ENCODE measurements at places on chromosomes 5 and 9.

GRCh38 chr5:136890431-136891148 is 525.2 kb upstream of the TRPC7 start:
- no peak for DNase-seq

- no peak for DNase-seq
These were observed 50.1 kb downstream of the PTTG1 start for GRCh38 chr5:160471761-160472160.

DNA sequence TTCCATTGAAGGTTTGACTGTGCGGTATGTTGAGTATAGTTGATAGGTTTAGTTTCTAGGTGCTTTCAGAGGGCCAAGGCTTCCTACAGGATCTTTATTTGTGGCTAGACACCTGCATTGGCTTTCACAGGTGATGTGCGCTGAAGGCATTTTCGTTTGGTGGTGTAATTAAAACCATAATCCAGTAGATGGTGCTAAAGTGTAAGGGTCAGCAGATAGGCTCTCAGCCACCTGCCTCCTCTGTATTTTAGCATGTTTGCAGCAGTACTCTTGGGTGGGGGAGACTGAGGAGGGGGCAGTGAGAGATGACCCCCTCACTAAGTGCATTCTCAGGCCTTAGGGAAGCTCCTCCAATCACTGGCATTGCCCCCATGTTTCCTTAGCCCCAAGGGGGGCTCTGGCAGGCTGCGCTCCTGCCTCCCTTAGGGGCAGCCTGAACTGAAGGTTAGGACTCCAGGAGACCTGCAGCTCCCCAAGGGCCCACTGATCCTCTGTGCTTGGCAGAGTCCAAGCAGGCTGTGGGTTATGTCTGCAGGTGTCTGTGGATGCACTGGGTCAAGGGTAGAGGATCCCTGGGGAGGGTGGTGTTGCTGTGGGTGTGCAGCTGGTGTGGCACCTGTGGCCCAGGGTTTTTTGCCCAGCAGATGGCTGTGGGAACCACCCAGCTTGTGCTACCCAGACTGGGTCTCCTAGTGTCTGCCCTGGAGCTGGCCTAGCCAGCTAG is 23.4 kb downstream of the CDK20 start:
- no peak for DNase-seq

DNA sequence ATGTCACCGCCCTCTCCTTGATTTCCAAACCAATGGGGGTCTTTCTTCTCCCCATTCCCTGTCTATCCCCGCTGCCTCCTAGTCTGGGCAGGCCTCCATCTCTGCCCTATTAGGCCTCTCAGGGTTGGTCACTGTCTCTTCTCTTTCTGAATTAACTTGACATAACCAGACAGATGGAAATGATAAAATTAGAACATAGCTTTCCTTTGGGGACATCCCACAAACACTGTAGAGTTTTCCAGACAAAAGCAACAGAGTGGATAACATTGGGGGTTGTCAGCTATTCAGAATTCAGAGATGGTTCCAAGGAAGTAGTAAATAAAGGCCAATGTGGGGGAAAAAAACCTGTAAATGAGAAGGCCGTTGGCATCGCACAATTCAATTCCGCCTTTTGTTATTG is 24.7 kb downstream of the LHX6 start:
- DNase-seq, result no peak

- no peak for DNase-seq
These were observed 428.8 kb upstream of the CLINT1 start for GRCh38 chr5:158287643-158288271.

DNA sequence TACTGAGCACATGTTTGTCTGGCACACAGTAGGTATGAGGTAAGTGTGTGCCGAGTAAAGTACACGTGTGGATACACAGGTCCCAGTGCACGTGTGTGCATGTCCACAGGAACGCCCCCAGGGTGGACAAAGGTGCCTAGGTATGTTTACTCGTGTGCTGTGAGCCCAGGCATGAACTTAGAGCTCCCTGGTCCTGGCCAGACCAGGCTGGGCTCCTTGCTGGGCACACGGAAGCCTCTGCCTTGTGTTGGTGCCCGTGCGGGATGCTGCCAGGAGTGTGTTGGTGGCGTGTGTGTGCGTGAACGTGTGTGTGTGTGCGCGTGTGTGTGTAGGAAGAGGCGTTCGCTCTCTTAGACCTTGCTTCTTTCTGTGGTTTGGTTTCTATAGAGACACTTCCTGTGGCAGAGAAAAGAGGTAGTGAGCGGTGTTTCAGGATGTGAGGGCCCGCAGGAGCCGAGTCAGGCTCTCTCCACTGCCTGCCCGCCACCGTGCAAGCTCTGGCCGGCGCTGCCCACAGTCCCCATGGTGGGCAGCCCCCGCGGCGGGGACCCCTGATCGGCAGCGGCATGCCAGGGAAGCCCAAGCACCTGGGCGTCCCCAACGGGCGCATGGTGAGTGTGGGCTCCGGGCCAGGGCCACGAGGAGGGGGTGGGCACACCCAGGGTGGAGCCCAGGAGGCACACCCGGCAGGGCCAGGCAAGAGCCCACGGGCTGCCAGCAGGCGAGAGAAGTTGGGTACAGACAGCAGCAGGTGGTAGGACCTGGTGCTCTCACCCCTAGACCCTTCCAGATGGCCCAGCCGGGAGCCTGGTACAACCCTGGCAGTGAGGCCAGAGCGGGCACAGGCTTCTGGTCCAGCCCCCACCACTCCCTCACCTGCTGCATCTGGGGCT is at the start of gene RGS14:
TSS of gene RGS14 (plus strand) at position 466 of the 893 bp plus-strand sequence. CDS start at position 567, 101 bp downstream.
- DNase-seq, result no peak

DNA sequence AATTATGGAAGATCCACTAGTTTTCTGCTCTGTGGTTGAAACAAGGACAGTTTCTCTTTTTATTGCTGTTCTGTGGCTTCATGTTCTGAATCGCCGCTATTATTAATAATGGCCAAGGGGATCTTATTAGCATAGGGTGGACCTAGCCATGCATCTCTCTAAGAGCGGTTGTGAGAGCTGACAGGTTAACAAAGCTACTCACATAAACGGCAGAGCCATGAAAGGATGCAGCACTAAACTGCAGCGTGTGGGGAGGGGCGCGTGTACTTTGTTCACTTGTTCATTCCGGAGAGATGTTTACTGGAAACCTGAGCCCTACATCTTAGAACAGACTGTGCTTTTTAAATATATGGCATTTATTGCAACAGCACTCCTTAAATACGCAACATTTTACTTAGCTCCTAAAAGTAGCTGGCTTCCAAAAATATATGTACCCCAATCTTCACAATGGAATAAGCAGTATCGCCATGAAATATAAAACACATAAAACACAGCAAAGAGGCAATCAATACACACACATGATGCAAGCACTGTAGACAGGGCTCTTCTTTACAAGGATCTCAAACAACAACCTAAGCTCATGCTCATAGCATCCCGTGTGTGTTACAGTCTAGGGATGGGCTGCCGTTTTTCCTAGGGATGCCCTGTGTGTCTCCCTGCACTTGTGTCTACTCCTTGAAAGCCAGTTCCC is 424.6 kb downstream of the MED10 start:
- DNase-seq, result no peak

DNA sequence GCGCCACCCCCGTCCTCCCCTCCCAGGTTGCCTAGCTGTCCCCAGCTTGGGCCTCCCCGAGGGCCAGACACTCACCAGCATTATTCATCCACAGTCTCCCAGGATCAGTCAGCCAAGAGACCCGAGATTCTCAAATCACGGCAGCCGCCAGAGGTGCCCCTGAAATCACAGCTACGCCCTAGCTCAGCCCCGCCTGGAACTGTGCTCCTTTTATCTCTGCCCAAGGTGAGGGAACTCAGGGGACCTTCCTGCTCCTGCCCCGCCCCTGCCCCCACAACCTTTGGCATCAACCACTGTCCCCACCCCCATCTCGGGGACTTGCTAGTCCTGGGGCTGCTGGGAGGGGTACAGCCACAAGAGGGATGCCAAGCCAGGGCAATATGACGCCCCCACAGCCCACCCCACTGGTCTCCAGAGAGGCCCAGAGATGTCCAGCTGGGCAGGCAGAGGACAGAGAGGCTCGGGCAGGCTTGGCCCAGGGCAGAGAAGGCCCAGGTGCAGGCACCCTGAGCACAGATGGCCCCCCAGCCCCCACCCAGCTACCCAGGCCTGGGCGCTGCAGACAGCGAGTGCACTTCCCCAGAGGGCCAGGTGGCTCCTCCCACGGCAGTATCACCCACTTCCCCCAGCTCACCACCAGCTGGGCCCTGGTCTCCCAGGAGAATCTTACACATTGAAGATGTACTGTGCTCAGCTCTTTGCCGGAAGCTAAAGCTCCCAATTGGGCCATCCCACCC is at the start of gene FUT7:
TSS of gene FUT7 (minus strand) at position 185 of the 737 bp plus-strand sequence. CDS start at position 88, 97 bp downstream.
- no peak for DNase-seq

GRCh38 chr5:159224471-159224870 is 15.1 kb upstream of the RNF145 start:
- no peak for DNase-seq

DNA sequence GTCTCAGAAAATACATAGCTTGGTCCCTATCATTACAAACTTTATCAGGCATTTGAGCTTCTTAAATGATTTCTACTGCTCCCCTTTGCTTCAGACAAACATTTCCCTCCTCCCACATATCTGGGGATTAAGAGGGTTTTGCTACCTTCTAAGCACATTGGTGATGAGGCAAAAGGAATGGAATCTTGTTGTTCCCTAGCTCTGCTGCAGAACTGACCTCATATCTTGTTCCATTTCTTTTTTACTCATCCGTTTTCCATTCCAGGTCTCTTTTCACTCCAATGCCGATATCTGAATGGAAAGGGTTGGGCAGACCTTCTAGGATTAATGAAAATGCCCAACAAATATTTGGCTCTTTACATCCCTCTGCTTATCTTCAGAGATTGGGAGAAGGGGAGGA is 444.6 kb downstream of the ZNF608 start:
- DNase-seq, result no peak

- no peak for DNase-seq
These were observed 576.4 kb upstream of the SGCD start for GRCh38 chr5:155750571-155750970.

DNA sequence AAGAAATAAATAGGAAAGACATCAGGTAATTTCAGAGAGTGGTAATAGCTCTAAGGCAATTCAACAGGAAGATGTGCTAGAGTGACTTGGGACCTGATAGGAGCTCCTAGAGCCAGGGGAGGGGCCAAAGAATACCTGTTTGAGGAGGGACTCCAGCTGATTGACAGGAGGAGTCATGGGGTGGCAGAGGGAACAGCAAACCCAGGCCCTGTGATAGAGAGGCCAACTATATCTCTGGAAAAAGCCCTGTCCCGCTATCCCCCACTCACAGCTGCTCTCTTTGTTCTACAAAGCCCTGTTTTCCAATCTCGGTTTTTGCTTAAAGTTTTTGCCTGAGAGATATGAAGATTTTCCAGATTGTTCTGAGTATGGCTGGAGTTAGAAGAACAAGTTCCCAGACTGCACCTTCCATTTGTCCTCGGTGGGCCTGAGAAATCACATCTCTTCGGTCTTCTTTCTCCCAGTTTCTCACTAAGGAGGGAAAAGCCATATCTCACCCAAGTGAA is 9.0 kb upstream of the NSD1 start:
- DNase-seq, result no peak

DNA sequence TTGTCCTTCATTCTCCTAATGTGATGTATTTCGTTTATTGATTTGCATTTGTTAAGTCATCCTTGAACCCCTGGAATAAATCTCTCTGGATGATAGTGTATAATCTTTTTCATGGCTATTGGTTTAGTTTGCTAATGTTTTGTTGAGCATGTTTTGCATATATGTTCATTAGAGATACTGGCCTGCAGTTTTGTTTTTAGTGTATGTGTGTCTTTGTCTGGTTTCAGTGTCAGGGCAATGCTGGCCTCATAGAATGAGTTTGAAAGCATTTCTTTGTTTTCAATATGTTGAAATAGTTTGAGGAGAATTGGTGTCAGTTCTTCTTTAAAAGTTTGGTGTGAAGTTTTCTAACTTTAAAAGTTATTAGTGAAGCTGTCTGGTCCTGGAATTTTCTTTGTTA is 149.6 kb upstream of the ATP10B start:
- no peak for DNase-seq

- no peak for DNase-seq
These were observed 251.9 kb downstream of the BNC2 start for GRCh38 chr9:16618524-16618923.

DNA sequence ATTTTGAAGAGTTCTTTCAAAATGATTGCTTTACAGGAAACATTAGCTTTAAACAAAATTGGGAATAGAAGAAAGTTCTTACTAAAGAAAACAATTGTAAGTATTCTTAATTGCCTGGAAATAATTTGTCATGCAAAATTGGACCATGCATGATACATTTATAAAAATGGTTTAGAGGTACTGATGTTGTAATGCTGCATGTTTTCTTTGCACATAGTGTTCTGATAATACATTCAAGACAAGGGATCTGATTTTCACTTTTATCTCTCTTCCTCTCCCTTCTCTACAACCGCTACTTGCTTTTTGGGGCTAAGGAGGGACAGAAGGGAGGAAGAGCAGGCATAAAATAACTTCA is 211.6 kb upstream of the MPDZ start:
- no peak for DNase-seq

GRCh38 chr5:103607346-103607745 is 44.8 kb upstream of the NUDT12 start:
- no peak for DNase-seq

DNA sequence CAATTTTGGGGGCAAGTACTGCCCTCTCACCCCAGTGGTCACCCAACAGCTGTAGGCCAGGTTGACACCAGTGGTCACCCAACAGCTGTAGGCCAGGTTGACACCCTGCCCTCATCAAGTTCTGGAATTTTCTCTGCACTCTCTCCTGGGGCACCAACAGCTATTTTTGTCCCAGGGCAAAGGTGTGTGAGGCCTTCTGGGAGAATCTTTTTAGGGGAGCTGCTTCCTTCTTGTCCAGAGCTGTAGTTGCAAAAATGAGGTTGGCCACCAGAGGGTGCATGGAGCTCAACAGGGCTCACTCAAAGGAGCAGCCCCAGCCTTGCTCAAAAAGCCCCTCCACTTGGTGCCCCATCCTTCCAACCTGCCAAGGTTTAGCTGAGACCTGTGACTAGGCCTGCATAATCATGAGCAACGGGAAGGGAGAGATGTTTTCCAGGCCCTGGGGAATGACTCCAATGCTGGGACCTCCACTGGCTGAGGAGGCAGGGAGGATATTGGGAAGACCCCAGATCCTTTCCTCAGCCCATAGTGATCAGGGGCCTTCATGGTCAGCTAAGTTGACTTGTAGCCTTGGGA is 10.6 kb upstream of the P4HA2 start:
- no peak for DNase-seq

DNA sequence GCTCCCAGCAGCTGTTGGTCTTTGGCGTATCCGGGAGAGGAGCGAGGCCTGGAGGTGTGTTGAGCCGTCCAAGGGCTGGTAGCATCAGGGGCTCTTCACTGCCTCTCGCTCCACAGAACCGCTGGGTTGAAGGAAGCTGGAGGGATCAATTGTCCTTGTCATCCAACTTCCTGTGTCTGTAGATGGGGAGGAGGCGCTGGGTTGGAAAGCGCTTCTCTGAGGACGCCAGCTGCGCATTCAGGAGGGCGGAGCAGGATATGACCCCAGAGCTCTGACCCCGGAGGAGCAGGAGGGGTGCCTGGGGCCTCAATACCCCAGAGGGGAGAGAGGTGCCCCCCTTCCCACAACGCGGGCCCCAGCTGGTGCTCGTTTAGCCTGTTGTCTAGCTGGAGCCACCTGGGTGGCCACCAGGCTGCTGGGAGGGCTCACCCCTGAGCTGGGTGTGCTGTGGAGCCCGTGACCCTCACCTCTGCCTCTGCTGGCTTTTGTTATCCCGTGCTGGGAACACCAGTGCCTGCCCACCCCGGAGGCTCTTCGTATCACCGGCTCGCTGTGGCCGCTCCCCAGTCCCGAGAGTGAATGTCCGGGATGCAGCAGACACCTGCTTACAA is 2.0 kb upstream of the DBH start:
- DNase-seq, result no peak

- no peak for DNase-seq
These were observed 84.7 kb downstream of the TTC39B start for GRCh38 chr9:15222313-15222712.
